Endodermal cell (in vitro differentiated cells): ENCODE measurements at places on chromosomes 11 and 22. TPM values are rescaled to one million over a fixed set of nuclear protein-coding genes. Genes with fewer than 3 reads are reported as not detected.

GRCh38 chr11:1448882-1449281 lies 37.7 kb downstream of the MOB2 start:
- no peak overlapping the region for H3K27ac ChIP-seq
- H3K27me3 ChIP-seq: no peaks in the 10 kb centered on the region
- H3K36me3 ChIP-seq: no peaks in the 10 kb centered on the region
- no peak overlapping the region for H3K4me3 ChIP-seq

C1QTNF4 gene
- 9.9 and 10.5 TPM in 2 replicates for total RNA-seq

DNA sequence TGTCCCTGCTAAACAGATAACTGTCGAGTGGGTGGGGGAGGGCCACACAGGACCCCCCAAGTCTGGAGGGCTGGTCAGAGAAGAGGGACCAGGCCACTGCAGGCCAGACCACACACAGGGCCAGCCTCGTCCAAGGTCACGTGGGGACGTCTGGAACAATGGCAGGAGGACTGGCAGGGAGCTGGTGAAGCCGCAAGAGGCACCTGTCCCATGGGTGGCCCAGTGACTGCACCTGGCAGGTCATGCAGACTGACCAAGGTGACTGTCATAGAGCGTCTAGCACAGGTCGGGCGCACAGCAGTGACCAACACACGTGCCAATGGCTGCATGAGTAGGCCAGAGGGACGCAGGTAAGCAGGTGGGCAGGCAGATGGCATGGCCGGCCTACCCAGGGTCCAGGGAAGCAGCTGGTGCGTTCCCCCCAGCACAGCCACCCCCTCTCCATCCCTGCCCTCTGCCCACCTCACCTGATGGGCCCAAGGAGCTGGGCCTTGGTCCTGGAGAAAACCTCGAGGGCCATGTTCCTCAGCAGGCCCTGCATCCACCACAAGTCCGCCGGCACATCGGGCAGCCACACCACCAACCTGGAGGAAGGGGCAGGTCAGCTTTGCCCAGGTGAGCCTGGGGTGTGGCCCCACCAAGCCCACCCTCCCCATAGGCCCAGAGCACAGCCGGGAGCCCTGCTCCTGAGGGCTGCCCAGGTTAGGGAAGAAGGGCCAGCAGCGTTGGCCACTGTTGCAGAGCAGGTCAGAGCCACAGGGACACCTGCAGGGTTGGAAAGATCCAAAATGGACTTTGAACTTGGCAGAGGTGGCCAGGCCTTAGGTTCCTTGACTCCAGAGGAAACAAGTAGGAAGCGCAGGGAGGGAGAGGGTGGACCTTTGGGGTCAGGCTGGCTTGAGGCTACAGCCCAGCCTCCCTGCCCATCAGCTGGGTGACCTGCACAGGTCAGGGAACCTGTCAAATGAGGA lies 10.4 kb downstream of the PNPLA5 start:
- DNase-seq: peak; percentile 42
- H3K4me1 ChIP-seq: peaks cover 3% of the 10 kb centered on the region
- no peaks in the 10 kb centered on the region for H3K36me3 ChIP-seq

DNA sequence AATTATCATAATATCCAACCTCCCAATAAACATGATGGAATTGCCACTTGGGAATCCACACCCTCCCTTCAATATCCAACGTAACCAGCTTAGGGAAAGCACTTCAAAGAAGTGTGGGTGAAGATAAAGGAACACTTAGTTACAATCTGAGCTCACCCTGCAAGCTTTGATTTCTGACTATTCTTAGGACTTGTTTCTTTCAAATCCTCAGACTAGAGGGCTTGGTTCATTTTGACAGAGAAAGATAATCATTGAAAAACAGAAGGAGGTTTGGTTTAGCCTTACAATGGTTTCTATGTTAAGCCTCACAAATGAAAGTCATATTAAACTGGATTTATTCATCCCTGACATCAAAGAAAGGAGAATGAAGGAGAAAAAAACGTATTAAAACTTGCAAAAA lies 57.9 kb upstream of the SYT13 start:
- no peak overlapping the region for H3K4me3 ChIP-seq
- DNase-seq: peak; percentile 3
- H3K27me3 ChIP-seq: no peaks in the 10 kb centered on the region
- no peaks in the 10 kb centered on the region for H3K36me3 ChIP-seq

MTNR1B gene
- total RNA-seq: 0.53 TPM in 1 of 3 replicates, not detected in the others

DNA sequence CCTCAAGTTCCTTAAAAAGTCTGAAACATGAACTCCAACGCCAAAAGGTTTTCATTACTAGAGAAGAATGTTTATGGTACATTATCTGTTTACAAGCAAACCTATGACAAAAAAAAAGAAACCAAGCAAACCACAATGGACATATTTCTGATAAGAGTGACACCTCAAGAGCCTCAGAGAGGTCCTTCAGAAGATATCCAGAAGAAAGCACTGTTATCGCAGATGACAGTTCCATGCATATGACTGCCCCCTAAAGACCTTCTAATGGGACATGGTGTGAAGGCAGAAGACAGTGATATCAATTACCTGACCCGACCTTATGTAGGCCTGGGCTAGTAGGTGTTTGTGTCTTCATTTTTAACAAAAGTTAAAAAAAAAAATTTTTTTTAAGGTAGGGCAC lies 3.1 kb downstream of the HDHD5 start:
- peaks cover 7% of the 10 kb centered on the region for H3K36me3 ChIP-seq
- H3K27me3 ChIP-seq: no peaks in the 10 kb centered on the region
- no peak overlapping the region for H3K27ac ChIP-seq
- DNase-seq: no peak

GRCh38 chr11:94046796-94047195 lies 25.6 kb downstream of the HEPHL1 start:
- H3K27me3 ChIP-seq: no peaks in the 10 kb centered on the region
- DNase-seq: no peak
- H3K27ac ChIP-seq: no peak overlapping the region
- no peak overlapping the region for H3K4me3 ChIP-seq

DNA sequence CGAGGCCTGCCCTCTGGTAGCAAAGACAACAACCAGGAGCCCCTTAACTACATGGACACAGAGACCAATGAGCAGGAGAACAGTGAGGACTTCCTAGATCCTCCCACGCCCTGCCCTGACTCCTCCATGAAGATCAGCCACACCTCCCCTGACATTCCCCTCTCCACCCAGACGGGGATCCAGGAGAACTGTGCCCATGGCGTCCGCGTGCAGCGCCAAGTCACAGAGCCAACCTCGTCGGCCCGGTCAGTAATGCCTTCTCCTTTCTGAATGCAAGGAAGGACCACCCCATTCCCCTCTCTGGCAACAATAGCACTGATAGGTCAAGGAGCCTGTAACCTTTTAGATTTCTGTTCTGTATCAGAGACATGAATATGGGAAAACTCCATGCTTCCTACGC lies 51.4 kb downstream of the SYT9 start:
- no peak overlapping the region for H3K27ac ChIP-seq
- no peaks in the 10 kb centered on the region for H3K36me3 ChIP-seq
- no peaks in the 10 kb centered on the region for H3K27me3 ChIP-seq
- H3K4me3 ChIP-seq: no peak overlapping the region

- peaks cover 9% of the 10 kb centered on the region for H3K4me1 ChIP-seq
- peaks cover 41% of the 10 kb centered on the region for H3K27me3 ChIP-seq
- no peak overlapping the region for H3K4me3 ChIP-seq
These were observed 1.5 kb downstream of the ROBO4 start for GRCh38 chr11:124896071-124896750.

MPEG1 gene
- not detected in 2 replicates for total RNA-seq

PIK3C2A gene
- total RNA-seq: 108 to 176 TPM (median 119 TPM) in 3 replicates

GRCh38 chr11:70525466-70525865 lies 127.1 kb downstream of the CTTN start:
- no peaks in the 10 kb centered on the region for H3K36me3 ChIP-seq
- DNase-seq: no peak
- H3K4me1 ChIP-seq: no peaks in the 10 kb centered on the region
- H3K27me3 ChIP-seq: no peaks in the 10 kb centered on the region
- H3K27ac ChIP-seq: no peak overlapping the region

PTPN5 gene
- 29.8 to 51.1 TPM (median 51.0 TPM) in 3 replicates for total RNA-seq

- DNase-seq: no peak
- H3K4me3 ChIP-seq: no peak overlapping the region
- H3K27ac ChIP-seq: no peak overlapping the region
- no peaks in the 10 kb centered on the region for H3K4me1 ChIP-seq
- no peaks in the 10 kb centered on the region for H3K27me3 ChIP-seq
These were observed 275.0 kb upstream of the SESN3 start for GRCh38 chr11:95505927-95506426.

DNA sequence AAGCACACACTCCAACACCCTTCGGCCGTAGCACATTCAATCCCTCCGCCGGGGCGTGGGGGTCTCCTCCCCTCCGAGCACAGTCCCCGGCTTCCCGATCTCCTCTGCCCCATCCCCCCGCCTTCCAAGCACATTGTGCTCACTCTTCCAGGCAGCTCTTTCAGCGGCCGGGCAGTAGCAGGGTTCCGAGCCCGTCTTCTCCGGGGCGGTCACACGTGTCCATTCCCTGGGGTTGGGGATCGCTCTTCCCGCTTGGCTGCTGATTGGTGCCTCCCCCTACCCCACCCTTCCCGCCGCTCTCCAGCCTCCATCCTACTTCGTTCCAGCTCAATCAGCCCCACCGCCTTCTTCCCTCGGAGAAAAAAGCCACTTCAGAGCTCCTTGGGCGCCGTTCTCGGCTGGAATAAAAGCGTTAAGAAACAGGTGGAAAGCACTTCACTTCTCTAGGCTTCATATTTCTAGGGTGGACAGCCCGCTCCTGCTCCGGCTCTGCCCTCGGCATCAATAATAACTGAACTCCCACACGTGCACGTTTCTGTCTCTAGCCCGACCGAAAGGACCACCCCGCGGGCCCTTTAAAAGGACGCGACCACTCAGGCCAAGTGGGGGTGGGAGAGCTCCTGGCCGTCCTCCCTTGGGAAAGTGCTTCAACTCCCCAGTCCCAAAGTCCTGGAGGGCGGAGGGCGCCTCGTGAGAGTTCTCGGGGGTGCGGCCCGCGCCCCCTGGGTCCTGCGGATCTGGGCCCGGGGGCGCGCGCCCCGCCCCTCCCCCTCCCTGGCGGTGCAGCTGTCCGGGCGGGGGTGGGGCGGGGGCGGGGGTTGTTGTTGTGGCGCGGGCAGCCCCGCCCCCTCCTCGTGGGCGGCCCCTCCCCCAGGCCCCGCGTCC lies 464 bp upstream of the CECR2 start:
- no peaks in the 10 kb centered on the region for H3K4me1 ChIP-seq
- DNase-seq: peak; percentile 93
- H3K4me3 ChIP-seq: peak overlapping the region; percentile 94
- no peaks in the 10 kb centered on the region for H3K27me3 ChIP-seq
- H3K27ac ChIP-seq: peak overlapping the region; percentile 99

- H3K4me1 ChIP-seq: no peaks in the 10 kb centered on the region
- peak; percentile 90 for DNase-seq
- H3K27me3 ChIP-seq: peaks cover 33% of the 10 kb centered on the region
- H3K27ac ChIP-seq: no peak overlapping the region
These were observed 907 bp upstream of the PHLDA2 start for GRCh38 chr11:2929950-2930703.

DNA sequence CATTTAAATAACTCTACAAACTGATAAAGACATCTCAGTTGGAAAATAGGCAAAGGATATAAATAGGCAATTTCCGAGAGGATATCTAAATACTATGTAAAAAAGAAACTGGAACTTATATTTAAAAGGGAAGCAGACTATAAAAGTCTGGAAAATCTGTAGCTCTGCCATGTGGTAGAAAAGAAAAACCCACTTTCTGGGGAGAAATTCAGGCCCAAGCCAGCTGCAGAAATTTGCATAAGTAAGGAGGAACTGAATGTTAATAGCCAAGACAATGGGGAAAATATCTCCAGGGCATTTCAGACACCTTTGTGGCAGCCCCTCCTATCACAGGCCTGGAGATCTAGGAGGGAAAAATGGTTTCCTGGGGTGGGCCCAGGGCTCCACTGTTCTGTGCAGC lies 97.8 kb upstream of the ZBED5 start:
- H3K4me1 ChIP-seq: no peaks in the 10 kb centered on the region
- no peak for DNase-seq

- H3K4me1 ChIP-seq: no peaks in the 10 kb centered on the region
- H3K36me3 ChIP-seq: no peaks in the 10 kb centered on the region
- peaks cover 35% of the 10 kb centered on the region for H3K27me3 ChIP-seq
These were observed 199.7 kb downstream of the NELL1 start for GRCh38 chr11:20869123-20869522.

GRCh38 chr11:29272019-29272654 lies 744.7 kb downstream of the KCNA4 start:
- no peak overlapping the region for H3K27ac ChIP-seq
- H3K4me1 ChIP-seq: peaks cover 3% of the 10 kb centered on the region
- no peak overlapping the region for H3K4me3 ChIP-seq
- H3K27me3 ChIP-seq: no peaks in the 10 kb centered on the region
- DNase-seq: no peak

DNA sequence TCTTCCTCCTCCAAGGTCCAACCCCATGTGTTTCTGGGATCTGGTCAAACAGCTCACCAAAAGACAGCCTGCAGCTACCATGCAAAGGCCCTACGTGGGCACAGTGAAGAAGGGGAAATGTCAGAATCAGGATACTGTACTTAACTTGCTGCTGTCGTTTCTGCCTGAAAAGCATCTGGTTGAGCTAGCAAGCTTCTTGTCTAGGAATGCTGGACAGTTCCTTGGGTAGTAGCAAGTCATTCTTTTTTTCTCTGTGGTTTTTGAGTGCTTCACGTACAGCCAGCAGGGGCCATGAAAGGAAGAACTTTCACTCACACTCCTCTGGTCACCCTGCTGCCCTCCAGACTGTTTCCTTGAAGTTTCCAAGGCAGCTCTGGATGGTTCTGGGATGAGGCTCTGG lies 24.7 kb downstream of the RCOR2 start:
- no peak overlapping the region for H3K27ac ChIP-seq
- no peaks in the 10 kb centered on the region for H3K27me3 ChIP-seq
- DNase-seq: no peak
- H3K36me3 ChIP-seq: peaks cover 41% of the 10 kb centered on the region
